Muscle of back (tissue), 13 donors: ENCODE measurements at places on chromosomes 5 and 9.

GRCh38 chr9:29006628-29007027 lies 1433.3 kb upstream of the C9orf72 start:
- DNase-seq, result no peak

- DNase-seq, result no peak
Observed at GRCh38 chr9:73863924-73864323, 633.2 kb upstream of the RORB start.

- no peak for DNase-seq
Observed at GRCh38 chr5:179118338-179118737, 58.2 kb downstream of the ZNF354C start.

- DNase-seq, result no peak
Observed at GRCh38 chr9:112043423-112043822, 131.7 kb downstream of the SUSD1 start.

- DNase-seq, result no peak
Observed at GRCh38 chr5:126508962-126509279, 85.7 kb downstream of the GRAMD2B start.

- no peak for DNase-seq
Observed at GRCh38 chr5:135543485-135544304, 7.9 kb upstream of the NEUROG1 start.

DNA sequence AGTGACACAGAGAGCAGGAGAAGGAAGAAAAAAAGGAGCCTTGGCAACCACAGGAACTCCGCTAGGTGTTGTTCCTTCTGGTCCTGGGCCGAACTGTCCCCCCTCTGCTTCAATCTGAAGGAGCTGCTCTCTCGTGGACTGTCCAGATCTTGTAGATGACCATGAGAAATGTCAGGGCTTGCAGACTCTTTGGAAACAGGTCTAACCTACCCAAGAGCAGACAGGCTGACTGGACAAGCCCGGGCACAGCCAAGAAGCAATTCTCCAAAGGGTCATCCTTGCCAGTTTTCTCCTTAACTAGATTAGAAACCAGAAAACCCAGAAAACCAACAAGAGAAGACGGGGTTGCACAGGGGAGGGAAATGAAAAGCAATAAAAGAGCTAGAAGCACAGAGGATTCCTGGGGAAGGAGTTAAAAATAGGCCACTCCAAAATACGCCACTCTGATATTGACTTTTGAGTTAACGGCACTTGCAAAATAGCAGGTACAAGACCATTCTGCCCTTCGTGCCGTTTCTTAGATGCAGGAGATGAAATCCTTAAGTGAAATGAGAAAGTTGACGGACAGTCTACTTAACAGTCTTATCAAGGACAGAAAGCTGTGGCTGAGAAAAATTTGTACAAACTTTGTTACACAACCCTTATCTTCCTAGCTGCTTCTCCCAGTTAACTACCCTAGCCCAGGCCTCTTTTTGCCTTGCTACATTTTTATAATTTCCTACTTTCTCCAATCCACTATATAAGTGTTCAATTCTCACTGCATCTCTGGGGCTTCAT lies 5.8 kb downstream of the GCNT4 start:
- DNase-seq, result no peak

GRCh38 chr9:131982102-131982501 lies 97.6 kb downstream of the MED27 start:
- no peak for DNase-seq

DNA sequence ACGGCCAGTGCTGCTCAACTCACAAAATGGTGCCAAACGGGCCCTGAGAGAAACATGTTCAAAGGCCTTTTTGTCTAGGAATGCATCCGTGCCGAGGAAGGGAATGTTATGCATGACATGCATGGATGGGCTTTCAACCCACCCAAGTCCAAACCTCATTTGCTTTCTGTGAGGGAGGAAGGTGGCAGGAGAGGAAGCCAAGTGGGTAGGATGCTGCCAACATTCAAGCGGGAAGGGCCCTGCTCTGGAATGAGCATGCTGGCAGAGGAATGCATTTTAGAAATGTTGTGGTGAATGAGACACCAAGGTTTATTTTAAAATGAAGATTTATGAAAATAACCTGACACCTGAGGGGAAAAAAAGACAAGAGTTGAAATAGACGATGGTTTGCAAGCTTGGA lies 479.1 kb downstream of the CCDC171 start:
- no peak for DNase-seq

GRCh38 chr9:136960212-136960937 lies 8.3 kb downstream of the LCN12 start:
- DNase-seq, result no peak

DNA sequence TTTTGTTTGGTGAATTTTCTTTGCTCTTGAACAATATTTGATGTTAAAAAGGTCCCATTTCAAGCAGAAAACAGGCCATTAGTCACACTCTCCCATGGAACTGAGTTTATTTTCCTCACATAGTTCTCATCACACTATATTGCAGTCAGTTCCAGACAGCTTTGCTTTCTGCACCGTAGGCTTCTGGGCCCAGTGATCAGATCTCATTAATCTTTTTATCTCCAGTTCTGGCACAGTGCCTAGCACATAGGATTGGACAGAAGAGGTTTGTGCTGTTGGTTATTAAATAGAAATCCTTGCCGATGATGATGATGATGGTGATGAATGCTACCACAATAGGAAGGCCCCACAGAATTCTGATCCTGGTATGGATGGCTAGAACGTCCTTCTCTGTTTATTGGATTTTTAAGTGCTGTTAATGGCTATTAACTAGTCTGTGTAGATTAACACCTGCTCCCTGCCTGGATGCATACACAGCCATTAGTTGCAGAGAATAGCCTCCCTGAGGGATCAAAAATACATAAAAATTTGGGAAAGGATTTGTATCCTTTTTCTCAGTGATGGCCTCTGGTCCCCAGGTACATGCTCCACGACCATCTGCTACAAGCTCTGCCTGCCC lies 52.0 kb upstream of the NTRK2 start:
- DNase-seq, result no peak

GRCh38 chr9:76191493-76191892 lies 202.7 kb downstream of the RFK start:
- DNase-seq, result no peak

GRCh38 chr5:67971223-67971830 lies 244.2 kb upstream of the PIK3R1 start:
- DNase-seq, result peak; percentile 76

DNA sequence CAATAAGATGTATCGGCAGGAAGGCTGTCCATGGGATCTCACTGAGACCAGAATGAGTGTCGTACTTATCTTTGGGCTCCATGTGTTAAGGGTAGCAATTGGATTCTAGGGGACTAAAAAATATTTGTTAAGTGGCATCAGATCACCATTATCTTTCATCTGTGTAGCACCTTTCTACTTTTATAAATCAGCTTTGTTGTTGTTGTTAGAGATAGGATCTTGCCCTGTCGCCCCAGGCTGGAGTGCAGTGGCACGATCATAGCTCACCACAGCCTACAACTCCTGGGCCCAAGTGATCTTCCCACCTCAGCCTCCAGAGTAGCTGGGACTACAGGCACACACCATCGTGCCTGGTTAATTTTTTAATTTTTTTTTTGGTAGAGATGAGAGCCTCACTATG lies 220.5 kb downstream of the SMARCA2 start:
- no peak for DNase-seq

DNA sequence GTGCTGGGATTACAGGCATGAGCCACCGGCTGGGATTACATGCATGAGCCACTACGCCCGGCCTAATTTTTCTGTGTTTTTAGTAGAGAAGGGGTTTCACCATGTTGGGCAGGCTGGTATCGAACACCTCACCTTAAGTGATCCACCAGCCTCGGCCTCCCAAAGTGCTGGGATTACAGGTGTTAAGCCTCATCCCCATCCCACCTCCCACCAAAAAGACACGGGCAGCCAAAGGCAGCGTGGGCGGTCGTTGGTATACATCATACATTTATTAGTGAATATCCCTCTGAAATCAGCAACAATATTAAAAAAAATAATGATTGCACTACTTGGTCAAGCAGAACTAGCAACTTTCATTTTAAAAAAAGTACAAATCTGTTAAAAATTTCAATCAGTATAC lies 10.7 kb downstream of the RNF44 start:
- no peak for DNase-seq

- peak; percentile 26 for DNase-seq
Observed at GRCh38 chr9:115250621-115251032, 132.7 kb upstream of the TNC start.

GRCh38 chr5:154544646-154545045 lies 66.6 kb upstream of the HAND1 start:
- no peak for DNase-seq

- DNase-seq, result no peak
Observed at GRCh38 chr5:23027830-23028229, 174.7 kb upstream of the CDH12 start.

- DNase-seq, result no peak
Observed at GRCh38 chr9:116361547-116361946, 208.0 kb downstream of the PAPPA start.

DNA sequence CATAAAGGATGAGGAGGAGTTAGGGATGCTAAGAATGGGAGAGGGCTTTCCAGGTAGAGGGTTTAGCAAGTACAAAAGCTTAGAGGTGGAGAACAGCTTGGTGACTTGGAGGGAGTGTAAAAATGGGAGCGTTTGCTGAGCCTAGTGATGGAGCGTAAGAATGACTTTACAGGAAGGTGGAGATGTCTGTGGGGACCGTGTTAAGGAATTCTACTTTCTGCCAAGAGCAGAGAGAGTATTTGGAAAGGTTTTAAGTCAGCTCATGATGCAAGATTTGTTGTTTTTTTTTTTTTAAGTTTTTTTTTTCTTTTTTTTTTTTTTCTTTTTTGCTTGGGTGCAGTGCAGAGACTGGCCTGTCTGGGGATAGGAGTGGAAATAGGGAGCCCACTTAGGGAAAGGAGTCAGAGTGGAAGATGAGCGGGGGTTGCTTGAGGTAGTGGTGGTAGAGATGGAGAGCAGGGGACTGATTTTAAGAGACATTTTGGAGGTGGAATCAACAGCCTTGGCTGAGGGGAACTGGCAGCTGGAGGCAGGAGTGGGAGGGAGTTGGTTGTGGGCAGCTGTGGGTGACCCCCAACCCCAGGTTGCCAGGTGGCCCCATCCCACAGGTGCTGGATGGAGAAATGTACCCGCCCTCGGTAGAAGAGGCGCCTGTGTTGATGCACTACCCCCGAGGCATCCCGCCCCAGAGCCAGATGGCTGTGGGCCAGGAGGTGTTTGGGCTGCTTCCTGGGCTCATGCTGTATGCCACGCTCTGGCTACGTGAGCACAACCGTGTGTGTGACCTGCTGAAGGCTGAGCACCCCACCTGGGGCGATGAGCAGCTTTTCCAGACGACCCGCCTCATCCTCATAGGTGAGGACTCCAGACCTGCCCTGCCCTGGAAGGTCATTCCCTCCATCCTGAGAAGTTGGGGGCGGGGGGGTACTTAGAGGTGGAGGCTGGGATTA lies 12.4 kb downstream of the PTGS1 start:
- peak; percentile 77 for DNase-seq

- DNase-seq, result no peak
Observed at GRCh38 chr5:5886812-5887486, 464.5 kb downstream of the ICE1 start.

- DNase-seq, result no peak
Observed at GRCh38 chr9:117116084-117116483, 298.8 kb downstream of the ASTN2 start.

DNA sequence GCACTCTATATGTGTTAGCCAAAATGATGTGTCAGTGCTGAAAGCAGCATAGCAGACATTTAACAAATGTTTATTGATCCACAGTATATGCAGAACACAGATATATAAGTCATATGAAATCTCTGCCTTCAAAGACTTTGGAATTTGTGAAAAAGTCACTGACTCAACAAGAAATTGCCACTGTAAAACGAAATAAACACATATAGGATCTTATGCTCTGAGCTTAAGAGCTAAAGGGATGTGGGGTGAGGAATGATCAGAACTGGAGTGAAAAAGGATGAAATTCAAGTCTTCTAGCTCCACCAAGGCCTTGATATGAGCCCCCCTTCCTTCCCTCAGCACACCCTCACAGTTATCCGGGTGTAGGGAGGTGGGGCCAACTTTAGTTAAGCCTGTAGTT lies 49.9 kb downstream of the PLAC8L1 start:
- no peak for DNase-seq

DNA sequence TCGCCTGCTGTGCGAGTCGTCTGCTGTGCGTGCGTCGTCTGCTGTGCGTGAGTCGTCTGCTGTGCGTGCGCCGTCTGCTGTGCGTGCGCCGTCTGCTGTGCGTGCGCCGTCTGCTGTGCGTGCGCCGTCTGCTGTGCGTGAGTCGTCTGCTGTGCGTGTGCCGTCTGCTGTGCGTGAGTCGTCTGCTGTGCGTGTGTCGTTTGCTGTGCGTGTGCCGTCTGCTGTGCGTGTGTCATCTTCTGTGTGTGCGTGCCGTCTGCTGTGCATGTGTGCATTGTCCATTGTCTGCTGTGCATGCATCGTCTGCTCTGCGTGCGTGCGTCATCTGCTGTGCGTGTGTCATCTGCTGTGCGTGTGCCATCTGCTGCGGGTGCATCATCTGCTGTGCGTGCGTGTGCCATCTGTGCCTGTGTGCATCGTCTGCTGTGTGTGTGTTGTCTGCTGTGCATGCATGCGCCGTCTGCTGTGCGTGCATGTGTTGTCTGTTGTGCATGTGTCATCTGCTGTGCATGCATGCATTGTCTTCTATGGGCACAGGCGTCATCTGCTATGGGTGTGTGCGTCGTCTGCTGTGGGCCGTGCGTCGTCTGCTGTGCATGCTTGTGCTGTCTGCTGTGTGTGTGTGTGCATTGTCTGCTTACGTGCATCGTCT lies 68.6 kb upstream of the IRX4 start:
- DNase-seq, result no peak

DNA sequence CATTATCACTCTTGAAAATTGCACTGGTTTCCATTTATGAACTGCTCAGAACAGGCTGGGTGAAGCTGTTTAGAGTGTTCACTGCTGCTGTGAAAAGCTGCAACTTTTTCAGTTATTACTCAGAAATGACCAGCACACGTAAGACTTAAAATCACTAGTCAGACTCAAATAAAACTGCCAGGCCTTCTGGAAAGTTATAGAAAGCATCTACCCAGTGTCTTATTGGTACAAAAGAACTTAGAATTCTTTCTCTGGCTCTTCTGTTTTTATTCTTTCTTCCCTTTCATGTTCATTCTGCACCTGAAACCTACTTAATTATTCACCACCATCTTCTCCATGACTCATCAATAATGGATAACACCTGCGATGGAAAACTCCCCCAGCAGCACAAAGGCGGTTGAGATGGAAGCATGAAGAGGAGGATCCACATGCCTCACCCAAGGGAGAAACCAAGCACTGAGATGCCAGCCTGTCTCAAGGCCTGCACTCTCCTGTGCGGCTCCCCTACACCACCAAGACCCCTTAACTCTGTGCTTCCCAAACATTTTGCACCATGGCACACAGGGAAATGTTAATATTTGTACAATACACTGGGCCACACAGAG lies 171.9 kb downstream of the ENTREP1 start:
- DNase-seq, result no peak

GRCh38 chr9:35732800-35733541 lies 505 bp downstream of the CREB3 start:
- DNase-seq, result no peak

- DNase-seq, result no peak
Observed at GRCh38 chr9:99878651-99879050, 27.8 kb upstream of the STX17 start.

GRCh38 chr5:98069876-98070512 lies 703.5 kb upstream of the RGMB start:
- DNase-seq, result no peak
